ENCODE measurements at places on chromosomes 6 and 20. TPM values are rescaled to one million over a fixed set of nuclear protein-coding genes. Genes with fewer than 3 reads are reported as not detected.

DNA sequence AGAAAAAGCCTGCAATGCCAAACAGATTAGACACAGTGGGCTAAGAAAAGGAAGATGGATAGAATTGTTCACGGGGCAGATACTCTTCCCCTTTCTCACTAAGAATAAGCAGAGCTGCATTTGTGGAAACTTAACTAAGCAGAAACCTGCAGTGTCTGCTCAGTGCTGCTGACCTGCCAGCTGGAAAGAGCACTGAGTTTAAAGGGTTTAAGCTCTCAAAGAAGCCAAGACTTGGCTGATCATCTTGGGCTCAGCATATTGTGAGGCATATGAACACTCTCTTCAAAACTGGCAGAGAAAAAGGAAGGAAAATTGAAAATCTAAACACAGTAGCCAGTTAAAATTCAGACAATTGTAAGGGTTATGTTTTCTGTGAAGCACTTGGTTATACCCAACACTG, 711.1 kb upstream of the EPHA7 start:
- no peak overlapping the region for H3K27ac ChIP-seq
- no peak for DNase-seq
- no peaks in the 10 kb centered on the region for H3K4me1 ChIP-seq
- no peaks in the 10 kb centered on the region for H3K36me3 ChIP-seq
- H3K27me3 ChIP-seq, result no peaks in the 10 kb centered on the region

GRCh38 chr20:62032609-62033368, 32.9 kb downstream of the TAF4 start:
- H3K27me3 ChIP-seq, result no peaks in the 10 kb centered on the region
- no peak for DNase-seq
- no peak overlapping the region for H3K27ac ChIP-seq
- no peaks in the 10 kb centered on the region for H3K36me3 ChIP-seq
- no peak overlapping the region for H3K4me3 ChIP-seq
- H3K4me1 ChIP-seq, result peaks cover 52% of the 10 kb centered on the region

DNA sequence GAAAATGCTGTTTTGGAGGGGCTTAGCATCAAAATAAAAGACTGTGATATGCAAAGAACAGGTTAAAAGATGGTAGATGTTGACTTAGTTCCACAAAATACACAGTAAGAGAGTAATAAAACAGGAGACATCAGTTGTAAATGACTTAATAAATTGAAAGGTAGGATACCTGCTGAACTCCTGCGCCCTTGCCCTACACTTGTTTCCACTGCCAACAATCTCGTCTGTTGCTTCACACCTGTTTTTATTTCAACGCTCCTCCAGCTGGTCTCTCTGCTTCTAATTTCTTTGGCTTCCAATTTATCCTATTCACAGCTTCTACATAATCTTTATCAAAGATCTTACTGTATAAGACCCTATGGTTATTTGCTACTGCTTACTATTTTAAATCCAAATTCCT, 115.9 kb upstream of the BEND3 start:
- H3K36me3 ChIP-seq, result peaks cover 9% of the 10 kb centered on the region
- no peak for DNase-seq
- H3K27me3 ChIP-seq, result no peaks in the 10 kb centered on the region
- H3K27ac ChIP-seq, result no peak overlapping the region

GRCh38 chr6:3919130-3919628, 70.0 kb downstream of the FAM50B start:
- H3K4me3 ChIP-seq, result no peak overlapping the region
- no peaks in the 10 kb centered on the region for H3K36me3 ChIP-seq
- H3K27me3 ChIP-seq, result peaks cover 1% of the 10 kb centered on the region
- no peak overlapping the region for H3K27ac ChIP-seq
- no peak for DNase-seq
- peaks cover 6% of the 10 kb centered on the region for H3K4me1 ChIP-seq

DNA sequence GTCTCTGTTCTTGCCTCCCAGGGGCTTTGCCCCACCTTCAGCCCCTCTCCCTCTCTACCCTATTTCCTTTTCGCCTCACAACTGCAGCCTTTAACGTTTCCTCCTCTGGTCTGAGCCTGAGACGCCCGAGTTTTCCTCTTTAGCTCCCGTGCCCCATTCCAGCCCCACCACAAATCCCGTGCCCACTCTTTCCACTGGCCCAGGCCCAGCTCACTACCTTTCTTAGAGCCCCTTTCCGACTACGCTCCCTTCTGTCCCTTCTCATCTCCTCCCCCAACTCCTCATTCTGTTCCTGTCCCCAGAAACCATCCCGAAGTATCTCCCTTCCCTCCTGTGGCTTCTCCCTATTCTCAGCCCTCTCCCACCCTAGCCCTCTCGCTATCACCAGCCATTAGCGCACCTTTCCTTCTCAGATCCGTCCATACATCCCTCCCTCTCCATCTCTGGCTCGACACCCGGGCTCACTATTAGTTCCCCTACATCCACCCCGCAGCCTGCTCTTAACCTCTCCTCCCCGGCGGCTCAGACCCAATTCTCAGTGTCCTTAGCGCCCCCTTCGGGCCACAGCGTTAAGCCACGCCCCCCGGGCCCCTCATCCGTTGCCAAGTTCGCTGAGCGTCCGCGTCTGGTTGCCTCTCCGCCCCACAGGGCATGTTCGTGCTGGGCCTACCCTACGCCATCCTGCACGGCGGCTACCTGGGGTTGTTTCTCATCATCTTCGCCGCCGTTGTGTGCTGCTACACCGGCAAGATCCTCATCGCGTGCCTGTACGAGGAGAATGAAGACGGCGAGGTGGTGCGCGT, 2.7 kb downstream of the SLC32A1 start:
- no peak for DNase-seq
- H3K27me3 ChIP-seq, result peaks cover 85% of the 10 kb centered on the region
- H3K4me3 ChIP-seq, result peak overlapping the region; percentile 71
- H3K27ac ChIP-seq, result no peak overlapping the region
- H3K4me1 ChIP-seq, result peaks cover 54% of the 10 kb centered on the region

- peaks cover 17% of the 10 kb centered on the region for H3K4me1 ChIP-seq
- peaks cover 22% of the 10 kb centered on the region for H3K36me3 ChIP-seq
- H3K4me3 ChIP-seq, result no peak overlapping the region
- no peaks in the 10 kb centered on the region for H3K27me3 ChIP-seq
Observed at GRCh38 chr20:2984956-2985661, 58.3 kb upstream of the GNRH2 start.

- peaks cover 23% of the 10 kb centered on the region for H3K27me3 ChIP-seq
- H3K36me3 ChIP-seq, result peaks cover 28% of the 10 kb centered on the region
- H3K4me3 ChIP-seq, result peak overlapping the region; percentile 77
- H3K27ac ChIP-seq, result no peak overlapping the region
- H3K4me1 ChIP-seq, result peaks cover 10% of the 10 kb centered on the region
Observed at GRCh38 chr6:28280595-28281287, 631 bp upstream of the PGBD1 start.

DNA sequence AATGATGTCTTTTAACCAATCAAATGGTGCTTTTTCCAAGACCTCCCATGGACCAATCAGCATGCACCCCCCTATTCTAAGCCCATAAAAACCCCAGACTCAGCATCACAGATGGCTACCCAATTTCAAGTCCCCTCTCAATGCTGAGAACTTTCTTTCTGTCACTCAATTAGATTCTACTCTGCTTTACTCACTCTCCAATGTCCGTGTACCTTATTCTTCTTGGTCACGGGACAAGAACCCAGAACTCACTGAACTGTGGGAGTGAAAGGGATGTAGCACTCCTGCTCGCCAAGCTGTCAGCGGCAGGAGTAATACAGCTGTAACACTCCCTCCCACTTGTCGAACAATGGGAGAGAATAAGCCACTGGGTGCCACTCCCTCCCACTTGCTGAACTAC, 20.8 kb upstream of the MAP7 start:
- H3K36me3 ChIP-seq, result peaks cover 29% of the 10 kb centered on the region
- H3K27ac ChIP-seq, result peak overlapping the region; percentile 2
- H3K27me3 ChIP-seq, result no peaks in the 10 kb centered on the region

GRCh38 chr6:43547222-43547621, 28.6 kb downstream of the XPO5 start:
- H3K27ac ChIP-seq, result no peak overlapping the region
- no peaks in the 10 kb centered on the region for H3K27me3 ChIP-seq
- H3K36me3 ChIP-seq, result peaks cover 45% of the 10 kb centered on the region
- no peak for DNase-seq
- H3K4me1 ChIP-seq, result peaks cover 8% of the 10 kb centered on the region

- H3K27ac ChIP-seq, result no peak overlapping the region
- no peaks in the 10 kb centered on the region for H3K4me1 ChIP-seq
- no peak overlapping the region for H3K4me3 ChIP-seq
- peaks cover 3% of the 10 kb centered on the region for H3K36me3 ChIP-seq
Observed at GRCh38 chr20:22576273-22576672, 8.1 kb downstream of the FOXA2 start.

DNA sequence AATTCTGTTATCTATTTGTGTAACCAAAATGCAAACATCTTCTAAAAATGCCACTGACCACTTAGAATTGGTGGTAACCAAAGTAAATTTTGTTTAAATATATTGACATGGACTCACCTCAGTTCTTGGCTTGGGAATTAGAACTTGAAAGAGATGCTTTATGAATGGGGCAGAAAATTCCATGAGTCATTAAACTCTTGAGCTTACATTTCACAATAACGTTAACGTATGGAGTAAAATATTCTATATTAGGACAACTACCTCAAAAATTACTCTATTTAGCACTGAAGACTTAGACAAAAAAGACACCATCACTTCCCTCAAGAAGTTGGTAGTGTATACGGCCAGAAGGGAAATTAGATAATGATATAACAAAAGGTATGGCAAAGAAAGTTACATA, 752.2 kb upstream of the MARCKS start:
- no peaks in the 10 kb centered on the region for H3K36me3 ChIP-seq
- H3K4me1 ChIP-seq, result no peaks in the 10 kb centered on the region
- no peak overlapping the region for H3K4me3 ChIP-seq
- no peak overlapping the region for H3K27ac ChIP-seq
- H3K27me3 ChIP-seq, result no peaks in the 10 kb centered on the region

GRCh38 chr6:225121-225721, 67.1 kb upstream of the DUSP22 start:
- peaks cover 63% of the 10 kb centered on the region for H3K4me1 ChIP-seq
- DNase-seq, result peak; percentile 79
- peak overlapping the region; percentile 89 for H3K27ac ChIP-seq

- H3K27me3 ChIP-seq, result peaks cover 48% of the 10 kb centered on the region
- no peak for DNase-seq
- peaks cover 5% of the 10 kb centered on the region for H3K4me1 ChIP-seq
Observed at GRCh38 chr6:27062755-27063154, 184.7 kb upstream of the PRSS16 start.

GRCh38 chr6:15631432-15631831, 31.4 kb downstream of the DTNBP1 start:
- peaks cover 21% of the 10 kb centered on the region for H3K4me1 ChIP-seq
- H3K4me3 ChIP-seq, result no peak overlapping the region
- no peak for DNase-seq

The EXOC2 gene
- total RNA-seq, result 34.0 TPM

The ZSCAN9 gene
- total RNA-seq, result 13.1 TPM

The OVOL2 gene
- total RNA-seq, result not detected

The ADAM33 gene
- not detected for total RNA-seq

The NEURL2 gene
- 0.29 TPM for total RNA-seq

Measured in natural killer cell treated with Interleukin-12 subunit alpha and Interleukin-12 subunit beta and Interleukin-15 and Interleukin-18, amount 100 ng/mL, for 72 hours (primary cell).